Brain (organoid and tissue), 16 donors: ENCODE measurements at places on chromosomes 2 and 18.

DNA sequence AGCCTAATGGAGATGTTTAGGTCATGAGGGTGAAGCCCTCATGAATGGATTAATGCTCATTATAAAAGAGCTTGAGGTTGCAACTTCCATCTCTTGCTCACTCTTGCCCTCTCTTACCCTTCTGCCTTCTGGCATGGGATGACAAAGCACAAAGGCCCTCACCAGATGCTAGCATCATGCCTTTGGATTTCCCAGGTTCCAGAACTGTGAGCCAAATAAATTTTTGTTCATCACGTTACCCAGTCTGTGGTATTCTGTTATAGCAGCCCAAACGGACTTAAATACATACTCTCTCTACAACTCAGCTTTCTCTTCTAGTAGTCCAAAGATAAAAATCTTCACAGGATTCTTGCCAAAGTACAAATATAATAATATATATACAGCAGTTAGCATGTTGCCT, 75.8 kb downstream of the LNPK start:
- no peak for DNase-seq

- DNase-seq = no peak
These were observed 203.3 kb downstream of the AFF3 start for GRCh38 chr2:99939135-99939534.

DNA sequence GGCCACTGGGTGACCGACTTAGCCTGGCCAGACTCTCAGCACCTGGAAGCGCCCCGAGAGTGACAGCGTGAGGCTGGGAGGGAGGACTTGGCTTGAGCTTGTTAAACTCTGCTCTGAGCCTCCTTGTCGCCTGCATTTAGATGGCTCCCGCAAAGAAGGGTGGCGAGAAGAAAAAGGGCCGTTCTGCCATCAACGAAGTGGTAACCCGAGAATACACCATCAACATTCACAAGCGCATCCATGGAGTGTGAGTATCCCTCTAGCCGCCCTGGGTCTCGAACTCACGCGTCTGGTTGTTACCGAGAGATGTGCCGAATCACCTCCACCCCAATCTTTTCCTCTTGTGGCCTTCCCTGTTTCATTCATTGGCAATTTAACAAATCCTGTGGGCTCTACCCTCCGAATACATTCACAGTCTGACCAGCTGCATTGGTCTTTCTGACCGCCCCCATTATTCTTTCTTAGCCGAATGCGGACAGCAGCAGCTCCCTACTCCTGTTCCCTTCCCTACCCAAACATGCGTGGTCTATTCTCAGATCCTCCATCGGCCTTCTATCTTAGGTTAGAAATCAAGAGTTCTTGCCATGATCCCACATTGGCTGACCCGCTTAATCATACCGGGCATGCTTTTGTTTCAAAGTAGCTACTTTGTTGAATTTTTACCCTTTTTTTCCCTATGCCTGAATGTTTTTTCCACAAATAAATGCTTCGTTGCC, 631 bp downstream of the RPL31 start:
- no peak for DNase-seq

DNA sequence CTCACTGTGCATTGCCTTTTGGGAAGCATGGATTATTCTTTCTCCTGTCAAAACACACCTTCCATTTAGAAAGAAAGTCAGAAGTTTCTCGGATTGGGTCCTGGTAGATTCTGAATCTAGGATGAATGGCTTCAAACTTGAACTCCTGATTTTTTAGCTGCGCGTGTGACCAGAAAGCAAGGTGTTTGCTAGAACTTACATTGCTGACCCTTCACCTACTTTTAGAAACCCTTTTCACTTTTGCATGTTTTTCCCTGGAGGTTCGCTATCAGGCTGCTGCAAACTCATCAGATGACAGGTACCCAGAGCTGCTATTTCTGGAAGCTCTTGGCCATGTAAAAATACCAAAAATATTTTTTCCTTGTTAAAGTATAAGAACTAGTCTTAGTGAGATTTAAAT, 132.0 kb downstream of the QPCT start:
- no peak for DNase-seq

DNA sequence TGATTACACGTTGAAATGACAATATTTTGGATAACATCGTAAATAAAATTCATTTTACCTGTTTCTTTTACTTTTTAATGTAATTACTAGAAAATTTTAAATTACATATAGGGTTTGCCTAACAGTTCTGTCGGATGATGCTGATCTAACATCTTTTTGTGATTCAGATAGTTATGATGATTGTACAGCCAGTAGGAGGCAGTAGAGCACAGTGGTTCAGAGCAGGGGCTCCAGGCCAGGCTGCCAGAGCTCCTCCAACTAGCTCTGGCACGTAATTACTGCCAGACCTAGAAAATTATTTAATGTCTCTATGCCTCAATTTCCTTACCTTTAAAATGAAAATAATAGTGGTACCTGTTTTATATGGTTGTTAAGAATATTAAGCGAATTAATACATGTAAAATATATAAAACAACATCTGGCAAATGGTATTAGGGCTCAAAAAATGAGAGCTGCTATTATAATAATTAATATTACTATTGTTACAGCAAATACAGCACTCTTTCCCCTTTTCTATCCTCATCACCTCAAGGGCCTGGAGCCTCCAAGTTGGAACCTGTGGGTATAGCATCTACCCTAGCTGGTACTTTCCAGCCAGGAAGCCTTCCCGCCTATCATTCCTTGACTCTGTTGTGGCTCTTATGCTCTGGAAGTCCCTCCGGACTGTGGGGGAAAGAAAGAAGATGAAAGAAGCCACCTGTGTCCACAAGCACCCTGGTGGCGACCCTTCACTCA, 47.7 kb upstream of the PLA2R1 start:
- peak; percentile 64 for DNase-seq

GRCh38 chr2:210269148-210269547, 43.9 kb upstream of the ACADL start:
- DNase-seq = no peak

- DNase-seq = no peak
These were observed 14.4 kb upstream of the BZW1 start for GRCh38 chr2:200797242-200797770.

DNA sequence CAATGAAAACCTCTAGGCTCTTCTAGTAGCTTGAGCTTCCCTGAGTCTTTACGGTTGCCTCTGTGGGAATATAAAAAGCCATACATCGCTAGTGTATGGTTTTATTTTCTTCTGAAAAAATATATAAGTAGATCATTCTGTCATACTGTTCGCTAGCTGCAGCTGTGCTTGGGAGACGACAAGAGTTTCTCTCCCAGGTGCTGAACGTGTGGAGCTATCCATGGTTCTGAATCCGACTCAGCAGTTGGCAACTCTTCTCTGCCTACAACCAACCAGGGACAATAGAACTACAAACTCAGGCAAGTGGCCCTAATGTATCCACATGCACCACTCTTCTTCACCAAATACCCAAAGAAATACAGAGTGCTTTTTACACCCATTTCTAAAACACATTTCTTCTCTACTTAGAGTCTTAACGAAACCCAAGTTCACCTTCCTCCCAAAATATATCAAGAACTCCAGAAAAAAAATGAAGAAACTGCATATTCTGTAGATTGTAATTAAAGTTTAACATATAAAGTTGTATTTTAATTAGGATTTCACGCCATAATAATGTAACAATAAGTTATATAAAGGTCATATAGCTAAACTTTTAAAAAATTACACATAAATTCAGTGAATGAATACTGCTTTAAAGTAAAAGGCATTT, 2.2 kb upstream of the KCNH7 start:
- peak; percentile 64 for DNase-seq

GRCh38 chr2:59236723-59237122, 995.6 kb upstream of the FANCL start:
- DNase-seq = no peak

DNA sequence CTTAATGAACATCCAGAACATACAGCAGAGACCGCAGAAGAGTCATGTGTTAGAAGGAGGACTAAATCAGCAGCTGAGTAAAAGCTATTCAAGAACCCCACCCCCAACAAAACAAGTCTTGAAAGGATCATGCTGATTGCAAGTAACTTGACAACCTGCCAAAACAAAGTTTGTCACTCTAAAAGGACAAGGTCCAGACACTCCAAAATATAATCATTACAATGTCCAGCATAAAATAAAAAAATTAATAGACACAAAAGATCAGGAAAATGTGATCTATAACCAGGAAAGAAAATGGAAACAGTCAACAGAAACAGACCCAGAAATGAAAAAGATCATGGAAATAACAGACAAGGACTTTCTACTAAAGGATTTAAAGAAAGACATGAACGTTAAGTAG, 28.5 kb downstream of the CCDC88A start:
- no peak for DNase-seq

DNA sequence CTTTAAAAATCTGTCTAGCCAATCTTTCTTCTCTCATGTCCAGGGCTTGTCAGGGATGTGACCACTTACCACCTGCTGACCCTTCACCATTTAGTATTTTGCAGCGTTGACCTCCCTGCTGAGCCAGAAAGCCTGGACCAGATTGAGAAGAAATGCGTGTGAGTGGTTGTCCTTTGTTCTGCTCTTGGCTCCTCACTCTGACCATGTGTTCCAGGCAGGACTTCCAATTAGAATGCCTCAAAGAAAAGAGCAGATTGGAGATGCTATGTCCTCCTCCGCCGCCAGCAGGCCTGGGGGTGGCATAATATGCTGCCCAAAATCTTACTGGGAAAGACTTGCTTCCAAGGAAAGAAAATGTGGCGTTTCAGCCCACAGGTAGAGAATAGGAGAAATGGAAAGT, 894.1 kb downstream of the SLC4A3 start:
- DNase-seq = peak; percentile 79

GRCh38 chr2:61750624-61751023, 103.2 kb downstream of the FAM161A start:
- DNase-seq = no peak

DNA sequence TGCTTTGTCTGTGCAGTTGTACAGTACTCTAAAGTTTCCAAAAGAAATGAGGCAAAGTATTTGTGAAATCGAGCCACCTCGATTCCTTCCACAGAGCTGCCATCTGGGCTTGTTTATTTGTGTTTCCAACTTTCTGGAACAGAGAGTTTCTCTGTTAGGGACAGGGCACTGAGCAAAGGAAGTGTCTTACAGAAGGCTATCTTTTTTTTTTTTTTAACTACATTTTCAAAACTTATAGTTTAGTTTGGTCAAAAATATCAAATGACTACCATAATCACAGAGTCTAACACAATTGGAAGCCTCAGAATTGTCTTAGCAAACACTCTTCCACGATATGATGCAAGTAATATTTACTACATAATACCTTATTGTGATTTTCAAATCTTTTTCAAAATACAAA, 796 bp downstream of the RFTN2 start:
- peak; percentile 49 for DNase-seq

DNA sequence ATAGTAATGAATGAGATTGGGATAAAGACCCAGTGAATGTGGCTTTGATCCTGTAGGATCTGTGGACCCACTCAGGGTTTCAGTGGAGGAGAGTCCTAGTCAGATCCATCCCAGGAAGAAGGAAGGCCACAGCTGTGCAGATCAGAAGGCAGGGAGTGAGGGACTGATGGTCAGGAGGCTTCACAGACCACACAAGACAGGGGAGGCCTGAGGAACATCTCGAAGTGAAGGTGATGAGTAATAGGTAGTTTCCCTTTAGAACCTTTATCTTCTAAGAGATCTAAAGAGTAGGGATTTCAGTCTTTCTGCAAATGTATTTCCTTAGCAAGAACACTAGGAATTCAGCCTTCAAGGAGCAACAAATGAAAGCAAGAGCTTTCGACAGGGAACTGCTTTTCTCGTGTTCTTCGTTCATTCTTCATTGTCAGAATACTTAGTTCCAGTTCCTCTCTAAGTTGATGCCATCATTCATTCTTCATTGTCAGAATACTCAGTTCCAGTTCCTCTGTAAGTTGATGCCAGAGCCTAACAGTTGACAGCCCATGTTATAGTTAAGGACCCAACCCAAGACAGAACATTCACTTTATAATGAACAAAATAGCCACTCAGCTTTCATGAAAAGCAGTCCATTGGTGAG, 150.2 kb upstream of the EPAS1 start:
- DNase-seq = no peak

DNA sequence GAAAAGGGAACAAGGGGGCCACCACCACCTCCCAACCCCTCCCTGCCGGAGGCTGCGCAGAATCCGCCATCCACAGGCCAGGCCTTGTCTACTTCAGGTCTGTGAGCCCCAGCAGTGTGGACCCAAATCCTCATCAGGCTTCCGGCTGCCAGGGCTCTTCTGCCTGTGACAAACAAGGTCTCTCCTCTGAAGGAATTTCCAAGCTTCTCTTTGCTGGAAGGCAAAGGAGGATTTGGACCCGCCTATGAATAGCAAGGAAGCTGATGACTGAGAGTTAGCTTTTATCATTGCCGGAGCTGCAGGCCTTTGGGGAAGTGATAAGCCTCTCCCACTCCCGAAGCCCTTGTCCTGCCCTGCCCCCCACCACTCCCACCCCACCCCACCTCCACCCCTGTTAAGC, 93.7 kb upstream of the SH3BP4 start:
- DNase-seq = no peak

DNA sequence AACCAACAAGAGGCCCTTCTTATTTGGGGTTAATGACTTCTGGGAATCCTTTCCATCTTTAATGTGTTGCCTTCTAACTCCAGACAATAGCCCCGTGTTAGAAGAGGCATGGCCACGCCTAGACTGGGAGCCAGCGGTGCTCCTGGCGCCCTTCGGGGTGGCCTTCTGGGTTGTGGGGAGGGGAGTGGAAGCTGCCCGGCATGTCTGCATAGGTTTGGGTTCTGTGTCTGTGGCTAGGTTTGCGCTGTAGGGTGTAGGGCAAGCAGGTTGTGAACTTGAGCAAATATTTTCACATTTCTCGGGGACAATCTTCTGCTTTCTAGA, 40.4 kb downstream of the CELF4 start:
- DNase-seq = no peak

GRCh38 chr2:75525434-75526310, 35.1 kb downstream of the EVA1A start:
- no peak for DNase-seq

GRCh38 chr2:9837451-9837850, 5.8 kb upstream of the TAF1B start:
- no peak for DNase-seq

DNA sequence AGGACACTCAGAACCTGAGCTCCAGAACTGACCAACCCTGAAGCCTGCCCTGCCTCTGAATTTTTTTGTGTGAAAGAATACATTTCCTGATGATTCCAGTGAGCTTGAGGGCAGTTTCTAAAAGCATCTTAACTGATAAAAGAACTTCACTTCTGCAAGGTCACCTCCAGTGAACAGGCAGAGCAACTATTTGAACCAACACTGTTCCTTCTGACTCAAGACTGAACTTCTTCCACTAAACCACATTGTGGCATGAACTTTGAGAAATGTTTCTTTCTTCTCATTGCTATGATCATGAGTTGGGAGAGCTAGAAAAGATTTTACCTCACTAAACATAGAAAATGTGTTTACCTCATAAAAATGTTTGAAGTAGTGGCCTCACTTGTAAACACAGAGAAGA, 83.8 kb upstream of the SERTAD2 start:
- DNase-seq = no peak

- DNase-seq = no peak
These were observed at the start of gene ANXA4 for GRCh38 chr2:69741575-69742321. ANXA4 (plus strand) TSS chr2:69742134; CDS start chr2:69781566, 39,432 bp downstream.
